ENCODE measurements at places on chromosomes 11 and 22. TPM values are rescaled to one million over a fixed set of nuclear protein-coding genes. Genes with fewer than 3 reads are reported as not detected.

- no peak for DNase-seq
Observed at GRCh38 chr11:10453261-10453660, 1.8 kb upstream of the AMPD3 start.

DNA sequence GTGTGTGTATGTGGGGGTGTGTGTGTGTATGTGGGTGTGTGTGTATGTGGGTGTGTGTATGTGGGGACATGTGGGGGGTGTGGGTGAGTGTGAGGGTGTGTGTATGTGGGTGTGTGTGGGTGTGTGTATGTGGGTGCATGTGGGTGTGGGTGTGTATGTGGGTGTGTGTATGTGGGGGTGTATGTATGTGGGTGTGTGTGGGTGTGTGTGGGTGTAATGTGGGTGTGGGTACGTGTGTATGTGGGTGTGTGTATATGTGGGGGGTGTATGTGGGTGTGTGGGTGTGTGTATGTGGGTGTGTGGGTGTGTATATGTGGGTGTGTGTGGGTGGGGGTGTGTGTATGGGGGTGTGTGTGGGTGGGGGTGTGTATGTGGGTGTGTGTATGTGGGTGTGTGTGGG is 106.7 kb downstream of the SPATA19 start:
- no peak for DNase-seq

PIWIL4 gene
- 8.0 TPM for total RNA-seq

OR51I1 gene
- total RNA-seq: not detected

PATE4 gene
- not detected for total RNA-seq

Data from tibial nerve (tissue), 4 donors.